Psoas muscle (tissue), 8 donors: ENCODE measurements at places on chromosomes 7 and 10.

GRCh38 chr10:69337296-69338132 is 59.2 kb downstream of the HK1 start:
- peak; percentile 56 for DNase-seq
- H3K27me3 ChIP-seq, result no peaks in the 10 kb centered on the region
- no peak overlapping the region for H3K4me3 ChIP-seq
- peak overlapping the region; percentile 43 for H3K27ac ChIP-seq
- peaks cover 87% of the 10 kb centered on the region for H3K4me1 ChIP-seq
- no peaks in the 10 kb centered on the region for H3K36me3 ChIP-seq

DNA sequence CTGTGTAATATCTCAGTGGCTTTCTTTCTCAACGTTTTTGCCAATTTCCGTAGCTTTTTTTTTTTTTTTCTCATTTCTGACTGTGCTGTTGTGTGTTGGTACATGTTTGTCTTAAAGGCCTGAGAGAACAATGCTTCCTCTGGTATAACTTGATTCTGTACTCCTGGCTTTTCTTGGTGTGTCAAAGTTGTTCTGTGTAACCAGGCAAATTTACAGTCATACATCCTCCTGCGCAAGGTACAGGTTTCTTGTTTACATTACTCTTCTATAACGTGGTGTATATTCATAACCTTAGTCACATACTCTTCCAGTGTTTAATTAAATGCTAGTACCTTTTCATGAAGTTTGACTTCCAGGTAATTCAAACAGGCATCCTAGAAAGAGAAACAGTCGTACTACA is 8.3 kb upstream of the ARHGAP12 start:
- no peaks in the 10 kb centered on the region for H3K27me3 ChIP-seq
- no peak for DNase-seq
- H3K27ac ChIP-seq, result no peak overlapping the region
- H3K36me3 ChIP-seq, result no peaks in the 10 kb centered on the region
- no peak overlapping the region for H3K4me3 ChIP-seq

DNA sequence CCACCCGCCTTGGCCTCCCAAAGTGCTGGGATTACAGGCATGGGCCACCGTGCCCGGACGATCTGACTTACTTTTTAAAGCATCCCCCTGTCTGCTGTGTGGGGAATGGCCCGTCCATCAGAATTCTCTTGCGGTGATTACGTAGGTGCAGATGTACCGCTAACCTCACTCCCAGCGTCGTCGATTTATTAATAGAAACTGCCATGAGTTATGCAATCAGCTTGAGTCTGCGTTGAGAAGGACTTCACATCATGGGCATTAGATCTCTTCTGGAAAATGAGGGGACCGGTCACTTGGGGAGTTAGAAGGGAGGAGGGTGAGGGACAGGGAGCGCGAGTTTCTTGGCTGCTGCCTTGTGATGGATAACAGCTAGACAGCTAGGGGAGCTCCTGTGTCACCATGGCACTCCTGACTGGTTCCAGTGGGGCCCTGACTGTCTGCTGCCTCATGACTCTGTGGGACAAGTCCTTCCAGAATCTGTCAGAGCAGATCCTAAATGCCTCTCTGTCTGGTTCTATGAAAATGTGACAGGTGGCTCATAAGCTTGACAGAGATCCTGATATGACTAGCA is 35.2 kb downstream of the POR start:
- H3K27me3 ChIP-seq, result no peaks in the 10 kb centered on the region
- DNase-seq, result peak; percentile 69
- peaks cover 63% of the 10 kb centered on the region for H3K4me1 ChIP-seq
- H3K27ac ChIP-seq, result peak overlapping the region; percentile 88
- no peak overlapping the region for H3K4me3 ChIP-seq

DNA sequence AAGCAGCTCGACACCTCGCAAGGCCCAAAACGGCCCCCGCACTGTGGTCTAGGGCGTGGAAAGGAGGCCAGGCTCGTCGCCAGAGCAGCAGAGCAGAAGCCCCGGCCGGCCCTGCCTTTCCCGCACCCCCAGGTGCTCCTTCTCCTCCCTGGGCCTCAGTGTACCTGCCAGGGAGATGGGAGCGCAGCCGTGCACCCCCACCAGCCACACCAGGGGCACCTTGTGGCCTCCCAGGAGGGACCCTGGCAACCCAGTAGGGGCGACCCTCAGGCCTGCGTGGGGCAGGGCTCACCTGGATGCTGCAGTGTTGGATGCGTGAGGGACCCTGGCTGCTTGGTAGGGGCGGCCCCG is 9.5 kb downstream of the PDGFA start:
- no peak overlapping the region for H3K27ac ChIP-seq
- no peaks in the 10 kb centered on the region for H3K27me3 ChIP-seq
- peaks cover 52% of the 10 kb centered on the region for H3K36me3 ChIP-seq
- DNase-seq, result peak; percentile 7
- H3K4me3 ChIP-seq, result no peak overlapping the region

- no peaks in the 10 kb centered on the region for H3K4me1 ChIP-seq
- H3K36me3 ChIP-seq, result no peaks in the 10 kb centered on the region
- no peak overlapping the region for H3K27ac ChIP-seq
- no peaks in the 10 kb centered on the region for H3K27me3 ChIP-seq
- no peak for DNase-seq
These were observed 727.6 kb upstream of the SEMA3D start for GRCh38 chr7:85914437-85914836.

GRCh38 chr7:111730476-111731300 is 168.4 kb upstream of the IMMP2L start:
- no peaks in the 10 kb centered on the region for H3K27me3 ChIP-seq
- peaks cover 3% of the 10 kb centered on the region for H3K4me1 ChIP-seq
- no peak overlapping the region for H3K27ac ChIP-seq

DNA sequence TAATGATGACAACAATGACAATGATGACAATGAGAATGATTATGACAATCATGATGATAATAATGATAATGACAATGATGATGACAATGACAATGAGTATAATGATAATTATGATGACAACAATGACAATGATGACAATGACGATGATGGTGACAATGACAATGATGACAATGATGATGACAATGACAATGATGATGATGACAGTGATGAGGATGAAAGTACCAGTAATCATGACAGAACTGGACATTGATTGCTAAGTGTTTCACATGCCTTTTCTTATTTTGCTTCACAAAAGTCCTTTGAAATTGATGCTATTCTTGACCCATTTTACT is 1106.0 kb upstream of the AUTS2 start:
- no peaks in the 10 kb centered on the region for H3K27me3 ChIP-seq
- no peak for DNase-seq
- H3K36me3 ChIP-seq, result no peaks in the 10 kb centered on the region
- H3K4me1 ChIP-seq, result no peaks in the 10 kb centered on the region
- H3K27ac ChIP-seq, result no peak overlapping the region

- H3K27ac ChIP-seq, result no peak overlapping the region
- H3K4me1 ChIP-seq, result no peaks in the 10 kb centered on the region
- no peak overlapping the region for H3K4me3 ChIP-seq
- no peaks in the 10 kb centered on the region for H3K36me3 ChIP-seq
These were observed 317.8 kb upstream of the MKI67 start for GRCh38 chr10:128443925-128444518.

GRCh38 chr10:134247-135131 is 766 bp upstream of the ZMYND11 start:
- DNase-seq, result peak; percentile 71
- H3K36me3 ChIP-seq, result no peaks in the 10 kb centered on the region
- peaks cover 27% of the 10 kb centered on the region for H3K4me1 ChIP-seq
- H3K4me3 ChIP-seq, result peak overlapping the region; percentile 85

DNA sequence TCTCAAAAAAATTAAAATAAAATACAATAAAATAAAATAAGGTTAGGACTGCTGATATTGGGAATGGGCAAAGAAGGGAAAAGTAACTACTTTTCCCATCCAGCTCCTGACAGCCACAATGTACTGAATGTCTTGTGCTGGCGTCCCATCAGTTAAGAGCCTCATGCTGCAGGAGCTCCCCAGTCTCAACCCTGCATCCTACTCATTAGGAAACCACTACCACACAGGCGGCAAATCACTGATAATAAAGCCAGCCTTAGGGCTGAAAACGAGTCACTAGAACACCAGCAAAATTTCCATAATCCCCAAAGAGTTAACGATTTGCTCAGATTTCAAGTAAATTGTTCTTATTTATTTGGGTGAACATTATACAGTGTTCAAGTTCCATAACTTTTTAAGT is 4.3 kb downstream of the YWHAG start:
- no peaks in the 10 kb centered on the region for H3K27me3 ChIP-seq
- H3K36me3 ChIP-seq, result peaks cover 24% of the 10 kb centered on the region
- H3K4me1 ChIP-seq, result peaks cover 72% of the 10 kb centered on the region
- DNase-seq, result no peak

GRCh38 chr10:98194633-98195032 is 60.2 kb downstream of the R3HCC1L start:
- no peak overlapping the region for H3K4me3 ChIP-seq
- H3K27ac ChIP-seq, result no peak overlapping the region
- no peaks in the 10 kb centered on the region for H3K27me3 ChIP-seq
- H3K36me3 ChIP-seq, result no peaks in the 10 kb centered on the region
- no peaks in the 10 kb centered on the region for H3K4me1 ChIP-seq

DNA sequence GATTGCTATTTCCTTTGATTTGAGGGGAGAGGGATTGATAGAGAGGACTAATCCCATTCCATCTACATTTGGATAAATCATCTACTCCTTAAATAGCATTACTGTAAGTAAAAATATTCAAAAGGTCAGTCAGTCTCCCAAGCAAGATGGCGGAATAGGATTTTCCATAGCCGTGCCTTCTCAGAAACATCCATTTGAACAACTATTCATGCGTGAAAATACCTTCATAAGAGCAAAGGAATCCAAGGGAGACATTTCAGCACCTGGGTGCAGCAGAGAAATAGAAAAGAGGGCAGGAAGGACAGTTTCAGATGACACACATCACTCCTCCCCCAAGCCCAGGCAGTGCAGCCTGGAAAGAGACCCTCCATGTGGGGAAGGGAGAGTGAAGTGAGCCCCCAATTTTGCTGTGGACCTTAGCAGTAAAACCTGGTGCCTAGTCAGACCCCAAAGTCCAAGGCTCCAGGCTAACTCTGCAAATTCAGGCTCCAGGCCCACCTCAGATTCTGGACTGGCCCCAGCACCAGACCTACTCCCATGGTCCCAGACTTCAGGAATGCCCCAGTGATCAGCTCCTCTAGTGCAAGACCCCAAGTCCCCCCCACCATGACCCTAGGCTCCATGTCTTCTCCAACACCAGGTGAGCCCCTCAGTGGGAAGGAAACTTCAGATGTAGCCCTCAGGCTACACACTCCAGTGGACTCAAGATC is 104.3 kb upstream of the LANCL2 start:
- no peak for DNase-seq
- H3K36me3 ChIP-seq, result no peaks in the 10 kb centered on the region
- no peaks in the 10 kb centered on the region for H3K27me3 ChIP-seq

DNA sequence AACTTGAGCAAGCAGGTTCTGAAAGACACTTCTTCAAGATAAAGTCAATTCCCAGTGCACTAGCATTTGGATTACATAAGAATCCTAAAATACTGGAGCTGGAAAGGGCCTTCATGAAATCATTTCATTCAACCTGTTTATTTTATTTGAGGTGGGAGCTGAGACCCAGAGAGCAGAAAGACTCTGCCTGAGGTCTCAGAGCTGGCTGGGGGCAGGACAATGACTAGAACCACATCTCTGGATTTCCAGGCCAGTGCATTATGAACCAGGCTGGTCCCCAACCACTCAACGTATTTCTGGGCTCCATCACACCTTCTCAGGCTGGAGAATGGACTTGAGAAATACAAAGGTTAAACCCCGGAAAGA is 8.4 kb downstream of the ANXA11 start:
- no peaks in the 10 kb centered on the region for H3K36me3 ChIP-seq
- no peaks in the 10 kb centered on the region for H3K27me3 ChIP-seq
- no peak for DNase-seq
- H3K27ac ChIP-seq, result peak overlapping the region; percentile 99
- peaks cover 97% of the 10 kb centered on the region for H3K4me1 ChIP-seq

DNA sequence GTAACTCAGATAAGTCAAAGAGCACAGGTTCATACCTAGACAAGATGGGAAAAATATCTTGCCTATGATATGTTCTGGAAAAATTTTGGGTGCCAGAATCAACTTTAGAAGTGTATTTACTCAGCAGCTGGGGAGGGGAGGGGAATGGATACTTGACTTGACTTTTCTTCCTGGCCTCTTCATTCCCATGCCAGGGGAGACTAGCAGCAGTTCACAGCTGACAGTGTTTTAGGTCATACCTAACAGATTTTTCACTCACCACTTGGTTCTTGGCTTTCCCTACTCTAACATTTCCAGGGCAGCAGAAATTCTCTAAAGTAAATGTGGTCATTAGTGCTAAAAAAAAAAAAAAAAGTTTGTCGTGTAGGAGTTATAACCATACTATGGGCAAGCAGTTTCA is 46.3 kb downstream of the TAS2R16 start:
- H3K27me3 ChIP-seq, result no peaks in the 10 kb centered on the region
- H3K4me3 ChIP-seq, result no peak overlapping the region
- no peak for DNase-seq
- H3K36me3 ChIP-seq, result no peaks in the 10 kb centered on the region

GRCh38 chr7:77570330-77571011 is 33.4 kb downstream of the PTPN12 start:
- no peak for DNase-seq
- H3K27me3 ChIP-seq, result no peaks in the 10 kb centered on the region
- H3K4me3 ChIP-seq, result no peak overlapping the region
- H3K36me3 ChIP-seq, result peaks cover 36% of the 10 kb centered on the region

DNA sequence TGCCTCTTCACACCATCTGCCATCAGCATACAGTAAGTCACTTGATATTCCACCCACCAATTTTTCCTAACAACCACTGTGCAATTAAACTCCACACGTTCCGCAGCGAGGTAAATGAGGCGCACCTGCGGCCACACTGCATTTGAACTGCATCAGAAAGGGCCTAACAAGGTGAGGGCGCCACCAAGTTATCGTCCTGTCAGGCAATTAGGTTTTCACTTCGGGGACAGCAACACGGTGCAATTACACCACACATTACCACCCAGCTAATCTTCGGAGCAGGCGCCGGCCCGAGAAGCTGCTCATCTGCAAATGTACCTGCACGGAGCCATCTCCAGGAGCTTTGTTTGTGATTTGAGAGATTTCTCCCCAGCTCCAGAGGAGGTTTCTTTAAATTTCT is 84.4 kb downstream of the EBF3 start:
- peak; percentile 33 for DNase-seq
- peaks cover 21% of the 10 kb centered on the region for H3K4me1 ChIP-seq
- no peaks in the 10 kb centered on the region for H3K36me3 ChIP-seq
- H3K27ac ChIP-seq, result no peak overlapping the region
- H3K4me3 ChIP-seq, result no peak overlapping the region

- H3K27ac ChIP-seq, result no peak overlapping the region
- no peaks in the 10 kb centered on the region for H3K27me3 ChIP-seq
- no peaks in the 10 kb centered on the region for H3K4me1 ChIP-seq
- H3K4me3 ChIP-seq, result no peak overlapping the region
These were observed 135.6 kb downstream of the GPR85 start for GRCh38 chr7:112951070-112951469.

DNA sequence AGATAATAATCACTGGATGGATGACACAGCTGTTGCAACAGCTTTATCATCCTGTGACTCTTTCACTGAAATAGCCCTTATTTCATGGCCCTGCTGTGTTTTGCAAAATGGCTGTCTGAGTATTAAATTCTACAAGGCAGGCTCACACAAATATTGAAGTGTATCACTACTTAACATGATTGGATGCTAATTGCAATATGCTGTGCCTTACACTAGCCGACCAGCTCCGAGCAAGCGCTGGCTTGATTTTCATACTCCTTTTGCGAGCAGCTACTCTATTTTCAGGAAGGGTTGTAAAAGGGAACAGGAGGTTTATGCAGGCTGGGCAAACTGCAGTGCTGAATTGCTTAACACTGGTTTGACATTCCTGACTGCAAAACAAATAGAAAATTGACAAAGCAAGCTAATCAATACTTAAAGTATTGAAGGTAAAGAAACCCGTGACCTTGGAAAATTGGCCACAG is 121.6 kb downstream of the CACNB2 start:
- no peaks in the 10 kb centered on the region for H3K27me3 ChIP-seq
- H3K4me3 ChIP-seq, result no peak overlapping the region

GRCh38 chr7:47227762-47228177 is 354.1 kb downstream of the TNS3 start:
- no peaks in the 10 kb centered on the region for H3K27me3 ChIP-seq
- DNase-seq, result no peak
- H3K36me3 ChIP-seq, result no peaks in the 10 kb centered on the region
- H3K4me3 ChIP-seq, result no peak overlapping the region
